Epithelial cell of prostate (primary cell): ENCODE measurements at places on chromosomes 7 and 10.

- no peak for DNase-seq
Measured at GRCh38 chr10:33152146-33152545, 182.3 kb downstream of the NRP1 start.

DNA sequence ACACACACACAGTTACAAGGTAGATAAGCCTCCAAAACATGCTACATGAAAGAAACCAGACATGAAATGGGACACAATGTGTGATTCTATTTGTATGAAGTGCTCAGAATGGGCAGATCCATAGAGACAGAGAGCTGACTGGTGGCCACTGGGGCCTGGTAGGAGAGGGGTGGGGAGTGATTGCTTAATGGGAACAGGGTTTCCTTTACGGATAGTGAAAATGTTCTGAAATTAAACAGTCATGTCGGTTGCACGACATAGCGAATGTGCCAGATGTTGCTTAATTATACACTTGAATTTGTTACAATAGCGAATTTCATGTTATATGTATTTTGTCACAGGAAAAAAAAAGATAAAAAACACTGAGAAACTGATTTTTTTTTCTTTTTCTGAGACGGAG is 122.3 kb downstream of the SPDYE5 start:
- no peak for DNase-seq

DNA sequence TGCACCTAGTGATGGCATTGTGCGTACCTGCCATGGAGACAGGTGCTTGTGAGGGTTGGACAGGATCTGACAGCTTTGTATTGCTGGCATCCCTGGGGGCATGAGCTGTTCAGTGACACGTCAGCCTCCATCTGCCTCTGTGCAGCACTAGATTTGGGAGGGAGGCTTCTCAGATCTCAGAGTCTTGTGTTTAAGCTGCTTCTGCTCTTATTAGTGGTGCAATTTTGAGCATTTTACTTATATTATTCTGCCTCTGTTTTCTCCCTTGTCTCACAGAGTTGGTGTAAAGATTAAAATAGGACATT is 5.1 kb downstream of the ARHGAP22 start:
- DNase-seq = no peak

DNA sequence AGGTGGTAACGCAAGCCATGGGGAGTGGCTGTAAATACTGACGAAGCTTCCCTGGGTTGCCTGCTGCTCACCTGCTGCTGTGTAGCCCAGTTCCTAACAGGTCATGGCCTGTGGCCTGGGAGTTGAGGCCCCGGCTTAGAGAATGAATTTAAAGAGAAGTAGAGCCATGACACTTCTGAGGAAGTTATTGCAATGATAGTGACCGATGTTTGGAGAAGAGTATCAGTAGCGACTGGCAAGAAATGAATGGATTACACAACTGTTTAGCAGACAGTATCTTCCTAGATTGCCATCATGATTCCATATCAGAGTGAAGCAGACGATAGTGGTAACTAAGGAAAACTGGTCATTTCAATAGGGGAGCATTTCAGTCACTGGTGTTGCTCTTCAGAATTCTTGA is 249.6 kb downstream of the PLXDC2 start:
- DNase-seq = no peak
